ENCODE measurements at places on chromosomes 4 and X. TPM values are rescaled to one million over a fixed set of nuclear protein-coding genes. Genes with fewer than 3 reads are reported as not detected.

CTAG1A gene
- total RNA-seq, result not detected

JADE3 gene
- total RNA-seq, result 9.0 TPM

SSX3 gene
- not detected for total RNA-seq

TEX13C gene
- 0.21 TPM for total RNA-seq

EPHA5 gene
- total RNA-seq, result 6.0 TPM

VCX3B gene
- not detected for total RNA-seq

FAM9C gene
- total RNA-seq, result not detected

TMEM165 gene
- 112 TPM for total RNA-seq

ZNF280C gene
- 10.5 TPM for total RNA-seq
